AG04450 (cell line): ENCODE measurements at places on chromosomes 3 and 15. TPM values are rescaled to one million over a fixed set of nuclear protein-coding genes. Genes with fewer than 3 reads are reported as not detected.
A peak's percentile ranks its signal among the peaks of the same experiment; 100 is the strongest.

The CHRNA3 gene
- polyA plus RNA-seq: not detected in 2 replicates

The LZTFL1 gene
- polyA plus RNA-seq: 22.8 and 32.4 TPM in 2 replicates

The LMAN1L gene
- polyA plus RNA-seq: not detected in 2 replicates

The SMCO1 gene
- polyA plus RNA-seq: not detected in 2 replicates

The LRRC31 gene
- polyA plus RNA-seq: not detected in 2 replicates

The PCBP4 gene
- 54.6 and 69.2 TPM in 2 replicates for polyA plus RNA-seq

The MYEF2 gene
- polyA plus RNA-seq: 7.1 and 9.4 TPM in 2 replicates

The SUSD5 gene
- polyA plus RNA-seq: 1.8 TPM in 2 replicates

The CCR9 gene
- not detected in 2 replicates for polyA plus RNA-seq

The TMEM212 gene
- polyA plus RNA-seq: not detected in 2 replicates

The SLC28A2 gene
- not detected in 2 replicates for polyA plus RNA-seq

The ALS2CL gene
- polyA plus RNA-seq: 0.89 and 1.0 TPM in 2 replicates

- no peak for DNase-seq
Observed at GRCh38 chr15:78206326-78207109, 27.8 kb downstream of the ACSBG1 start.

- no peak for DNase-seq
Observed at GRCh38 chr15:74158855-74159650, 14.5 kb upstream of the ISLR start.

GRCh38 chr15:52094811-52095584 lies 17.6 kb downstream of the BCL2L10 start:
- no peak for DNase-seq

DNA sequence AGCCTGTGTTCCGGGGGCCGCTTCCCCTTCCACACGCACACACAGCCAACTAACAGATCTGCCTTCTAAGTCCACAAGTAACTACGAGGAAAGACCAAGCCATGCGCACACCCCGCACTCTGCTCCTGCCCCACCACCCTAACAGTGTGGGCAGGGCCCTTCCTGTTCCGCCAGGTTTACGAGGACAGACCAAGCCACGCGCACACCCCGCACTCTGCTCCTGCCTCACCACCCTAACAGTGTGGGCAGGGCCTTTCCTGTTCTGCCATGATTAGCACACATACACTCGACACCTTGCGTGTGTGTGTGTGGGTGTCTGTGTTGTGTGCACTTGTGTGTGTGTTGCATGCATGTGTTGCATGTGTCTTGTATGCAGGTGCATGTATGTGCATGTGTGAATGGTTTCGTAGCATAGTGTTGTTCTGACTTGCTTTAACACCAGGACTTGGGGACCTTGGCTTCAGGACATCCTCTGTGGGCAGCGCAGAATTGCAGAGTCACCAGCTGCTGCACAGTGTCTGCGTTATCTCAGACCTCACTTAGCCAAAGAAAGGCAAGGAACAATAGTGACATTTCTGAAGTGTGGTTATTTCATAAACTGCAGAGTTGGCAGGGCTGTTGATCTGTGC lies 114.4 kb downstream of the CHSY1 start:
- DNase-seq: no peak

DNA sequence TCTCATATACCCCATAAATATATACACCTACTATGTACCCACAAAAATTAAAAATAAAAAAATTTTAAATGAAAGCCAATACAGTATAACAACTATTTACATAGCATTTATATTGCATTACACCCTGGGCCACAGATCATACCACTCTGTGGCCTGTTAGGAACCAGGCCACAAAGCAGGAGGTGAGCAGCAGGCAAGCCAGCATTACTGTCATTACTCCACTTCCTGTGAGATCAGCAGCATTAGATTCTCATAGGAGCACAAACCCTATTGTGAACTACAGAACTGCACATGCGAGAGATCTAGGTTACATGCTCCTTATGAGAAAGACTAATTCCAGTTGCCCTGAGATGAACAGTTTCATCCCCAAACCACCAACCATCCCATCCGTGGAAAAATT lies 17.4 kb downstream of the FILIP1L start:
- no peak for DNase-seq

- DNase-seq: no peak
Observed at GRCh38 chr3:127110982-127111693, 81.8 kb upstream of the PRR23E start.

DNA sequence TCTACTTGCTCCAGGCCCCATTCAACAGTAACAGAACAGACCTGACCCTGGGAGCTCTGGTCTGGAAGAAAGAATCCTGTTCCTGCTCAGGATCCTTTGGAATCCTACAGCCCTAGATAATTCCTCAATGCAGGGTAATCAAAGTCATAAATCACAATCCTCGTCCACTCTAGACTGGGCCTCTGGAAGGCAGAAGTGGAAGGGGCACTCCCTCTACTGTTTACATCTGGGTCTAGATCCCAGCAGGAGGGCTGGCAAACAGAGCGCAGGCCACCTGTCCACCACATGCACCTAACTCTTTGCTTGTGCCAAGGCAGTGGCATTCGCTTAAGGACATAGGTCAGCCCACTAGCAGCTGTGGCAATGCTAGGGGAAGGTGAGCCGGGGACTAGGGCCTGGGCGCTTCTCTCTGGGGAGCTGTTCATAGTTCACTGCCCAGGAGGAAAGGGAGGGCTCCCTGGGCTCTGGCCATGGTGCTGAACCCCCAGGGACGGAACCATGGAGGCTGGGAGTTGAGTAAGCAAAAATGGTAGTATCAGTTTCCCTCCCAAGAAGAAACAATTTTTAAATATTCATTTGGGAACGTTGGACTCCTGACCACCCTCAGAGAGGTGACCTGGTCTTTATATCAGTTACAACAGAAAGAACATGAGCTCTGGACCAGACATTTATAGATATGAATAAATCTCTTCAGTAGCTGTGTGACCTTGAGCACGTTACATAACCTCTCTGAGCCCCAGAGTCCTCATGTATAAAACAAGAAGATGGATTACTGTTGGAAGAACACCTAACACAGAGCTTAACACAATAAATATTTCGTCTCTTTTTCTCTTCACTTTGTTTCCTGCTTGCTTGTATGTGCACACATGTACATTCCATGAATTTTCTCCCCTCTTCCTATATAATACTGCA lies 90.2 kb downstream of the NTRK3 start:
- DNase-seq: no peak

DNA sequence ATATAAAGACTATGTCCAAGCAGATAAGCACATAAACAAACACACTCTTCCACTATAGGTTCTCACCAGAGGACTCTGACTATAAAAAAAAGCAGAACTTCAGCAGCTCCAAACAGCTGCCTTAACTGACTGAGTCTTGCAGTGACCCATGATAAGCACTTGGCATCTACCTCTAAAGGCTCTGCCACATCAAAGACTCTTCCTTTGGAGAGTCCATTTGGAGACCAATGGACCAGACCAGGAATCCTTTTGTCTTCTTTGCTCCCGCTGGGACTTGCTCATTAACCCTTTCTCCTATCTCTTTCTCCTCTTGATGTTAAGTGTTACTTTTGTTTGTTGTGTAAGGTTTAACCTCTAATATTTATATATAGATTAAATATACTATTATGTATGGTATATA lies 424.1 kb downstream of the RSL24D1 start:
- DNase-seq: no peak

DNA sequence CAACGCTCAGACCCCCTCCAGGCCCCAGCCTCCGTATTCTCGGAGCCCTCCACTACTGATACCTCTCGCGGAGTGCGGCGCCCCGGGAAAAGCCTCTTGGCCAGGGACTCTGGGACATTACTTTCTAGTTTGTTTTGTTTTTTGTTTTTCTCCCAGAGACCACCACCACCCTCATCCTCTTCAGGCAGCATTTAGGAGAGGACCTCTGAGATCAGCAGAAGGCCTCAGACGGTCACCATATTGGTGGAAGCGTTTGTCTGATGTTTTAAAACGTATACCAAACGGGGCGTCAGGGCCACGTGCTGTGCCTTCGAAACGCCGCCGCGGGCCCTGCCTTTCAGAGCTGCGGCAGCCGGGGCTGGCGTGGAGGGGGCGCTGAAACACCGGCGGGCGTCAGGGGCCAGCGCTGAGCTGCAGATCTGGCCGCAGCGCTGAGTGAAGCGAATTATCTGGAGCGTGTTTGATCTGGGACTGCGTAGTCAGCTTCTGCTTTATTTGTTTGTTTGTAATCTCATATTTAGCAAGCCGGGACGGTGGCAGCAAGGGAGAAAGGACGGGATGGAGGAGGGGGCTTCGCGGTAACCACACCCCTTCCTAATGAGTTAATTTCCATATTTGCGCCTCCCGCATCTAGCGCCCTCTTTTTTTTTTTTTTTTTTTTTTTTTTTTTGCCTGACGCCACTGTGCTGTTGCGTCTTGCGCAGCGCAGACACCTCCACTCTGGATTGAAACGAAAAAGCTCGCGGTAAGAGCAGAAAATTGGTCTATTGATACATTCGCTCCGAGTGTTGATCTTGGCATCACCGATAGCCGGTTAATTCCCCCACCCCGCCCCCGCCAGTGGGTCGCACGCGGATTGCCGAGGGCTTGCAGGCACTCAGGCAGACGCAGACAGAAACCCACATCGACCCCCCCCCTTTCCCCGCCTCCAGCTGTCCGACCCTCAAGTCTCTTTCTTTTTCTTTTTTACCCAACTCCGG lies 14.9 kb downstream of the SOX2 start:
- DNase-seq: no peak

DNA sequence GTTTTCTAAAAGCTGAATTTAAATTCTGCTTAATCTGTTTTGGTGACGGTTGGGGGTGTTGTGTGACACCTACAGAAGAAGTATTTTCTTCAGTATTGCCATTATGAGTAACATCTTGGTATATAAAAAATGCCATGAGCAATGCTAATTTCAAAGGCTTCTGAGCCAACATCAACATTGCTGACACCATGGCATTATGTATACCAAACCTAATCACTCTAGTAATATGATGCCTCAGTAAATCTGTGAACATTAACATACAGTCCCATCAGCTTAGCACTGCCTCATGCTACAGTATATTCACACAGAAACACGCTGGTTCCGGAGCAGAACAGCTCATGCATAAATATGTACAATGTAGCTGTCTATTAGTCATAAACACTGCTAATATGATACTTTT lies 75.8 kb downstream of the ZPLD1 start:
- DNase-seq: no peak

DNA sequence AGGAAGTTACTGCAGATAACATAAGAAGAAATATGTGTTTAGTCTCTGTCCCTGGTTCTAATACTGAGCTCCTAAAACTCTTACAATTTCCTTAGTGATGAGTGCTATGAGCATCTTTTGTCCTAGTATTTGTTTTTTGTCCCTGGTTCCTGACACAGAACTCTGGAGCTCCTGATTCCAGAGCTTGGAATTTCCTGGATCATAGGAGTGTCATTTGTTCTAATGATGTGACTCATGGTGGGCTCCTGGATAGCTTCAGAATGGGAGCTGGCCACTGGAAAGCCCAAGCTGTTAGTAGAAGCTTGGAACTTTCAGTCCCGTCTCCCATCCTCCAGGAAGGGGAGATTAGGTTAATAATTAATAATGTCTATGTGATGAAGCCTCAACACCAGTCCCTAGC lies 98.2 kb downstream of the CNTN6 start:
- DNase-seq: no peak

- no peak for DNase-seq
Observed at GRCh38 chr3:126941721-126942270, 41.1 kb upstream of the PLXNA1 start.

DNA sequence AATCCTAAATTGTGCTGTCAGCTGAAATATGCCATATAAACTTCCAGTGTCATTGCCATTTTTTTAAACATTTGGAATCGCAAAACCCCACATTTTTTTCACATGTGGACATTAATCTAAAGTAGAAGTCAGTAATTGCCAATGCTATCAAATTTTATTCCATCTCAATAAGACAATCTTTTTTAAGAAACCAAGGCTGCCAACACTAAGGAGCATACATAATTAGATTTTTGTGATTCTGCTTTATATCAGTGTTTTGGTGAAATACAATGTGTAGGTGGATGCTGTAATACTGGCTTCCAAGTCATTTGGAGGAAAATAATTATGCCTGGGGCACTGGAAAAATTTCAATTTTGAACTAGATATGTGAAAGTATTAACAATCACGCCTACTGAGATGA lies 256.7 kb downstream of the ZPLD1 start:
- no peak for DNase-seq

DNA sequence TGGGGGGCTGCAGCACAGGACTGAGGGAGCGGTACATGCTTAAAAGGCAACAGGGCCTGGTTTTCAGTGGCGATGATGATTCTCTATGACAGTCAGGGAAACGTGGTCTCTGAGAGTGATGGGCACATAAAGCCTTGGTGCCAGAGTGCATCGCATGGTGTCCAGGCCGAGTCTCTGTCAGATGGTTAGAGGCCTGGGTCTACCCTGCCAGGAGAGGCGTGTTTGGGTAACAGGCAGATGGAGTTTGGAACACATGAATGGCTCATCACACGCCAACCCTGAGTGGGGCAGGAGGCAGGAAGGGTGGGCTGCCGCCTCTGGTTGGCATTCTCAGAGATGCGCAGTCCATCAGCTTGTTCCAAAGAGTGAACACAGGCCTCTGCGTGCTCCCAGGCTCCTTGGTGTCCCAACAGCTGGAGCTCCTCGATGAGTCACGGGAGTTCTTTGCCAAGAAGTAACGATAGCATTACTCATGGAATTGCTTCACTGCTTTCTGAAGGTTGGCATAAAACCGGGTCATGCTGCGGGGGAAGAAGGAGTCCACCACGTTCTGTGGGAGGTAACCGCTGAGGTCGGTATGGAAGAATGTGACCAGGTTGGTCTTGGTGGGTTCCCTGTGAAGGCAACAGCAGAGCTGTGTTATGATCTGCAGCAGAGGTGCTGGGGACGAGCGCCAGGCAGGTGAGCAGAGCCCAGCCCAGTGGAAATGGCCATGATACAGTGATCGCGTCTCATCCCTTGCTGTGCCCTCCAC lies 11.0 kb downstream of the STARD5 start:
- peak; percentile 95 for DNase-seq

DNA sequence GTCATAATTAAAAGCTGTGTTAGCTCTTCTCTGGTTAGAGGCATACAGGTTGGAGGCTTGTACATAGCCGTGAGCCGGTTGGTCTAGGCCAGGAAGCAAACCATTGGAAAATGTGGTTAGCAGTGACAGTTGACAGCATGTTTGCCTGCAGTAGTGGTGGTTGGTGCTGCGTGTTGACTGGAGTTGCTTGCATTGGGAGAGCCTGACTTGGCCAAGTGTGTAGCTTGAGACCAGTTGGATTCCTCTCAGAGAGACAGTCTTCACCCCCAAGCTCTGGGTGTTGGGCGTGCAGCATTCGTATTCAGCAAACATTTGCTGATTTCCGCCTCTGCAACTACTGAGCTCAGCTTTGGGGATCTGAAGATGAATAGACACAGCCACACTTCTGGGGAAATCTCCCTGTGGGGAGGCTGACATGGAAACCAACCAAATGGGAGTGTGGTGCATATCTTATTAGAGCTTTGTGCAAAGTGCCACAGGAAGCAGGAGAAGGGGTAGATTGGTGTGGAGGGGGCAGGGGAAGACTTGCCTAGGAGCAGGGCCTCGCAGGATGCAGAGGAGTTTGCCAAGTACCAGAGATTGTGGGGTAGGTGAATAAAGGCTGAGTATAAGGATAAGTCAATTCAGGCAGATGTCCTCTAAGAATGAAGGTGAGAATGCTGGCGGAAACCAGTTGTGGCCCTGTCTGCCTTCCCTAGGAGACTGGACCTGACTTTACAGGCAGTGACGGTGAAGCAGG lies 83.5 kb downstream of the IGF1R start:
- no peak for DNase-seq

- no peak for DNase-seq
Observed at GRCh38 chr3:153756816-153757215, 364.4 kb upstream of the ARHGEF26 start.

GRCh38 chr3:115190747-115191146 lies 43.7 kb upstream of the ZBTB20 start:
- no peak for DNase-seq

GRCh38 chr3:140599496-140599895 lies 78.4 kb upstream of the TRIM42 start:
- DNase-seq: no peak
